ENCODE measurements at places on chromosomes 13 and 19. TPM values are rescaled to one million over a fixed set of nuclear protein-coding genes. Genes with fewer than 3 reads are reported as not detected.

SYNGR4 gene
- not detected for polyA plus RNA-seq

PPP2R1A gene
- polyA plus RNA-seq = 218 TPM

MOB3A gene
- 106 TPM for polyA plus RNA-seq

SLITRK1 gene
- polyA plus RNA-seq = not detected

ATP1A3 gene
- 1.1 TPM for polyA plus RNA-seq

LILRA1 gene
- not detected for polyA plus RNA-seq

COL5A3 gene
- not detected for polyA plus RNA-seq

PABPC3 gene
- 0.09 TPM for polyA plus RNA-seq

PLEKHJ1 gene
- 148 TPM for polyA plus RNA-seq

NLRP5 gene
- not detected for polyA plus RNA-seq

MYH14 gene
- not detected for polyA plus RNA-seq

ERICH4 gene
- polyA plus RNA-seq = not detected

ACP7 gene
- polyA plus RNA-seq = not detected

ZNF726 gene
- polyA plus RNA-seq = 2.7 TPM

NCAN gene
- polyA plus RNA-seq = not detected

PINLYP gene
- 1.8 TPM for polyA plus RNA-seq

WTIP gene
- not detected for polyA plus RNA-seq

PPM1N gene
- 2.2 TPM for polyA plus RNA-seq

NECTIN2 gene
- not detected for polyA plus RNA-seq

DLEU7 gene
- 0.36 TPM for polyA plus RNA-seq

NPAS1 gene
- 0.61 TPM for polyA plus RNA-seq

SEMA6B gene
- not detected for polyA plus RNA-seq

TJP3 gene
- 1.2 TPM for polyA plus RNA-seq

DEDD2 gene
- polyA plus RNA-seq = 130 TPM

ZNF528 gene
- polyA plus RNA-seq = 11.5 TPM

ZNF440 gene
- 3.9 TPM for polyA plus RNA-seq

TDRD12 gene
- not detected for polyA plus RNA-seq

GRK1 gene
- not detected for polyA plus RNA-seq

PRR19 gene
- polyA plus RNA-seq = 0.34 TPM

SIGLEC11 gene
- not detected for polyA plus RNA-seq

ZNF763 gene
- 8.2 TPM for polyA plus RNA-seq

KCTD12 gene
- polyA plus RNA-seq = 0.12 TPM

PCP2 gene
- 0.66 TPM for polyA plus RNA-seq

TNFRSF19 gene
- polyA plus RNA-seq = 0.86 TPM

TMC4 gene
- polyA plus RNA-seq = not detected

CYP2A6 gene
- polyA plus RNA-seq = not detected

GJB2 gene
- not detected for polyA plus RNA-seq

ZSCAN5B gene
- not detected for polyA plus RNA-seq

CTXN1 gene
- polyA plus RNA-seq = not detected

USHBP1 gene
- not detected for polyA plus RNA-seq

FPR3 gene
- polyA plus RNA-seq = not detected

N4BP2L1 gene
- polyA plus RNA-seq = 97.8 TPM

PTBP1 gene
- 123 TPM for polyA plus RNA-seq

MBD3L5 gene
- polyA plus RNA-seq = not detected

MAMSTR gene
- polyA plus RNA-seq = 0.31 TPM

ZNF568 gene
- polyA plus RNA-seq = 10.4 TPM

NLRP4 gene
- 0.41 TPM for polyA plus RNA-seq

SLC25A41 gene
- not detected for polyA plus RNA-seq

DCT gene
- not detected for polyA plus RNA-seq

FFAR2 gene
- not detected for polyA plus RNA-seq

B3GNT3 gene
- polyA plus RNA-seq = not detected

LILRA6 gene
- polyA plus RNA-seq = 1.5 TPM

KHSRP gene
- 23.3 TPM for polyA plus RNA-seq

FBN3 gene
- polyA plus RNA-seq = not detected

EGLN2 gene
- polyA plus RNA-seq = 124 TPM

KLK4 gene
- polyA plus RNA-seq = not detected

IFNL4 gene
- polyA plus RNA-seq = not detected

Data from naive B cell (primary cell).